RWPE1 (cell line): ENCODE measurements at places on chromosomes 16 and 17.

DNA sequence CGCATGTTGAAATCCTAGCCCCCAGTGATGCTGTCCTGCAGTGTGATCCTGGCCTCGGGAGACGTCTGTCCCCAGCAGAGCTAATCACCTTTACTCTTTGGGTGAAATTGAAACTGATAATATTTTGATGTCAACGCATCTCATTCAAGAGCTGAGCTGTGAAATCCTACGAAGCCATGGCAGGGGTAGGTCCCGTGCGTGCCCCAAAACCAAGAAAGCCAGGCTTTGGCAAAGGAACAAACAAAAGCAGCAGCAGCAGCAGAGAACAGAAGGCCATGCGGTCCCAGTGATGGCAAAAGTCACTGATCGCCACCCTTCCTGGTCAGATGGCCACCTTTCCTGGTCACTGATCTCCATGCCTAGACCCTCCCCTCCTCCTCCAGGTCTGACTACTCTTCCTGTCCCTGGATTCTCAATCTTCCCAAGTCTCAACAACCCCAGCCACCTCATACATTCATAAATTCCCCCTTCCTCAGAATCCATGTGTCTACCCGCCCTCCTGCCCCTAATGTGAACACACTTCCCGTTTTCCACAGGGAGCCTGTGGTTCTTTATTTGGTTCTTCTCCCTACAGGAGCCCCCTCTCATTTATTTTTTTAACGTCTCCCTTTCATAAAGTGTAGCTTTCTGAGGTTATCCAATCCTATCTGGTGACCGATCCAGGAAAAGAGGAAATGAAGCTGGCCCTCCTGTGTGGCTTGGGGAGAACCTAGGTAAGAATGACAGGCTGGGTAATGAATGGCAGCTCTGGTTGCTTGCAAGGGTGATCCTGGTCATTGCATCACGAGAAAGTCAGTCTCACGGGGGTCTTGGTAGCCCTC is 50.3 kb downstream of the CPPED1 start:
- DNase-seq: no peak

GRCh38 chr16:154217-155030 is 2.0 kb downstream of the HBZ start:
- DNase-seq: no peak

- no peak for DNase-seq
Measured at GRCh38 chr16:65154321-65154720, 32.5 kb upstream of the CDH11 start.

GRCh38 chr17:72590882-72591281 is 470.1 kb downstream of the SOX9 start:
- DNase-seq: no peak

DNA sequence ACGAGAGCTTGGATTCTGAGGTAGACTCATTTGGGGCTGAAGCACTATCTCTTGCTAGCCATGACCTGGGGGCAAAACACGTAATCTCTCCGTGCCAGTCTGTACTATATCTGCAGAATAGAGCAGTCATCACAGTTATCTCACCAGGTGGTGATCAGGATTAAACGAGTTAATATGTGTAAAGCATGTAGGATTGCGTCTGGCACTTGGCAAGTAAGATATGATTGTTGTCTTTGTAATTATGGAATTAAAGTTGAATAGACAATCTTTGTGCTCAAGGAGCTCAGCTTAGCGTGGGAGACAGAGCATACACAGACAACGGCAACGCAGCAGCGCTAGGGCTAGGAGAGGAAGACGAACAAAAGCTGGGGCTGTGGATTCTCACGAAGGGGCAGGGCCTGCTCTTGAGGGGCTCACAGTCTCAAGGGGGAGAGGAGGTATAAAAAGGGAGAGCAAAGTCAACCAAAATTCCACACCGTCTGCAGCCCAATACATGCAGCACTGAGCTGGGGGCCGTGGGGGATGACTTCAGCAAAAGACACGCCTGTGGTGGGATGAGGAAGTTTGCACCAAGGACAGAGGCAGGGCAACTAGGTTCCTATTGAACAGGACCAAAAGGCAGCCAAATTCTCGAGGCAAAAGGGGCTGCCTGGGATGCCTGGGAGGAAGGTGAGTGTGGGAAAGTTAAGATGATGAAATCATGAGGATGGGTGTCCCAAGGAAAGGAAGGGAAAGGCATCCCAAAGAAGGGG is 68.6 kb downstream of the SDK2 start:
- no peak for DNase-seq

- DNase-seq: no peak
Measured at GRCh38 chr16:56371660-56371937, 53.7 kb downstream of the AMFR start.

GRCh38 chr16:66913081-66913480 is 5.6 kb downstream of the CDH16 start:
- DNase-seq: no peak

- no peak for DNase-seq
Measured at GRCh38 chr16:46748775-46749705, 896 bp upstream of the MYLK3 start.

DNA sequence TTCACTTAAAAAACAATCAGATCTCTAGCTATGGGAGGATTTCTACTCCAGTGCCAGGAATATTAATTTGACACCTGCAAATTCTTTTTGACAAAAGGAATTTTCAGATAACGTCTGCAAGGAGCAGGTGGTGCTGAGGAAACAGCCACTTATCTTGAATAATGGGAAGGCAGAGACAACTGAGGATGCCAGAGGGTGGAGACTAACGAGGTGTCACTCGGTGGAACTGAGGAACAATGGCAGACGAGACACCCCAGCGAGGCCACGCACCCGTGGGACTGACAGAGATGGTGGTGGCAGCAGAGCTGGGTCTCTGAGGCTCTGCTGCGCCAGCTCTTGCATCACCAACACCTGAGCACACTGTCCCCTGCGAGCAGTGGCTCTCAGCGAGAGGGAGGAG is 42.2 kb downstream of the VAC14 start:
- DNase-seq: no peak

- DNase-seq: no peak
Measured at GRCh38 chr17:3929181-3929580, 12.9 kb upstream of the P2RX1 start.

DNA sequence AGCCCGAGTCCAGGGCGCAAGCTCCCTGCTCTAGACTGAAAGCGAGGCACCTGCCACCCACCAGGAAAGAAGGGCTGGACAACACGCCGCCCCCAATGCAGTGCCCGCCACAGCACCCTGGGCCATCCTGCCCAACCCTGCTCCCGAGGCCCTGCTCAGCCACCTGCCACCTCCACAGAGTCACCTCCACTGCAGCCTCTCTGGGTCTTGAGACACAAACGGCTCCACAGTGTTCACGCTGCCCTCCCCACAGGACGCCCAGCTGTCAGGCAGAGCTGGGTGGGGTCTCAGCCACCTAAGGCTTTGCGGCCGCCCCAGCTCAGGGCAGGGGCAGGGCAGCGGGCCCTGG is 9.3 kb downstream of the CLCN7 start:
- no peak for DNase-seq

GRCh38 chr17:7897090-7897489 is 8.5 kb downstream of the CHD3 start:
- no peak for DNase-seq

- DNase-seq: peak; percentile 82
Measured at GRCh38 chr17:73228748-73229236, 32.9 kb downstream of the CPSF4L start.

- peak; percentile 66 for DNase-seq
Measured at GRCh38 chr17:70137451-70138230, 31.7 kb upstream of the KCNJ2 start.

DNA sequence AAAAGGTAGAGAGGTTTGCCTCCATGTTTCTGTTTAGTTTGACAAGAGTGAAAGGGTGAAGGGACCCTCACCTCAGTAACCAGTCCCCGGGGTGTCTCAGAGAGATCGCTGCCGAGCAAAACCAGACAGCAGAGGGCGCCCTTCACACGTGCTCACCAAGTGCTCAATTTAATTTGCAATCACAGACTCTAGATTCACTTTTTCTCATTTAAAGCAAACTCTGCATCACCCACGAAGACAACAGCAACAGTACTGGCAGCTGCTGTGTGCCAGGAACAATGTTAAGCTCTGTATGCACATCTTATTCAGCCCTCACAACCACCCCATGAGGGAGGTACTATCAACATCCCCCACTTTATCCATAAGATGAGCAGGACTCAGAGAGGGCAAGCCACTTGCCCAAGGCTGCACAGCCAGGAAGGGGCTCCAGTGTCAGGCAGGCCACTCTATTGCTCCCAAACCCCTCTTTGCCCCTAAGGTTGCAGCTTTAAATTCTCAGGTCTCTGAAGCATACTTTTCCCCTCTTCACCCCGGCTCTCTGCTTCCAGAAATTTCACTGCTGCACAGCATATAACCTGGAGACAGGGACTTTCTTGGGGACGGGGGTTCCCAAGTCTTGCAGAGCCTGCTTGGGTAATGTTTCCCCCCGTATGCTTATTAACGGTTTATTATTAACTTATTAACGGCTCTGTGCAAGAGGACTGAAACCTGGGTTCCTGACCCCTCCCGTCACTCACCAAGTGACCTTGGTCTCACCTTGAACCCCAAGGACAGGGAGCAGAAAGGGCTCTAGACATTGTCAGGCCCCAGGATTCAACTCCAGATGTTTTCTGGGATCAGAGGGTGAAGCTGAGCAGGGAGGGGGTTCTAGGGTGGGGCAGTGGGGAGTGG is 70.9 kb downstream of the CNGB1 start:
- DNase-seq: peak; percentile 59

- DNase-seq: no peak
Measured at GRCh38 chr17:27343977-27344607, 50.2 kb downstream of the WSB1 start.

- no peak for DNase-seq
Measured at GRCh38 chr16:30548416-30549253, 9.5 kb downstream of the ZNF764 start.

- no peak for DNase-seq
Measured at GRCh38 chr17:2418572-2418971, 17.7 kb upstream of the MNT start.

- DNase-seq: no peak
Measured at GRCh38 chr17:10107316-10108165, 90.9 kb downstream of the GAS7 start.

GRCh38 chr17:81126281-81127132 is 38.8 kb upstream of the PVALEF start:
- no peak for DNase-seq

GRCh38 chr16:24774510-24774909 is 45.1 kb downstream of the TNRC6A start:
- no peak for DNase-seq

- no peak for DNase-seq
Measured at GRCh38 chr17:5640726-5641125, 56.4 kb upstream of the NLRP1 start.

DNA sequence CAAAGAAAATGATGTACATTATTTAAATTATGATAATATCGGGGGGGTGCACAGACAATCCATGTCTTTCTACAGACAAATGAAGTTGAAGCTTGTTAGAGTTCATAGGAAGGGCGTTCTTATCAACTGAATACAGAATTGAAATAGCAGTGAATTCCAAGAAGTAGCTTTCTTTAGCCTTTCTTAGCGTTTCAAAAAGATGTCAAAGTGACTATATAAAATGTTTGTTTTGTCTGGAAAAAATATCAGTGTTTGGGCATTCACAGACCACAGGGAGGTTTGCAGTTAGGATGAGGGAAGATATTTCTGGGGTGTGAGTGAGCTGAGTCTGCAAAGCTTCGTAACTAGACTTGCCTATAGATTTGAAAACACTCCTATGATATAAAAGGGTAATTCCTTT is 55.0 kb downstream of the STX8 start:
- DNase-seq: no peak

DNA sequence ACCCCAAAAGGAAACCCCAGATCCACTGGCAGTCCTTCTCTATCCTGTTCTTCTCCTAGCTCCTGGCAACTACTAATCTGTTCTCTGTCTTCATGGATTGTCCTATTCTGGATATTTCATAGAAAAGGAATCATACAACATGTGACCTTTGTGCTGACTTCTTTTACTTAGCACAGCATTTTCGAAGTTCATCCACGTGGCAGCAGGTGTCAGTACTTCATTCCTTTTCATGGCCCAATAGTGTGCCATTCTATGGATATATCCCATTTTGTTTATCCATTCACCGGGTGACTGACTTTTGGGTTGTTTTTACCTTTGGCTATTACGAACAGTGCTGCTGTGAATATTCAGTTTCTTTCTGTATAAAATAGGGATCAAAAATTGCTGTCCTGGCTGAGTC is 10.4 kb upstream of the FA2H start:
- no peak for DNase-seq

DNA sequence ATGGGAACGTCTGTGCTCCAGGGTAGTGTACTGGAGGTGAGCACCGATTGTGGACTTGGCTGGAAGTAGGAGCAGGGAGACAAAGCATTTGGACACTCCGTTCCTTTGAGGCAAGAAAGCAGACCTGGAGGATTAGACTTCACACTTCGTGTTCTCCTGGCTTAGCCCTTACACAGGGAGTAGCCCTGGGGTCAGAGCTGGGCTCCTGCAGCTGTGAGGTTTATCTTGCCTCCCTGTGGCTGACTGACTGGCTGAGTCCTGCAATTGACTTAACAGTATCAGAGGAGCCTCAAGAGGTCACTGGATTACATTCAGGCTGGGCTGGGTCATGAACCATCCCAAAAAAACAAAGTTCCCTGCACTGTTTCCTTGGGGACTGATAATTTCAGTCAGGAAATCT is 37.1 kb downstream of the MPRIP start:
- DNase-seq: no peak

GRCh38 chr17:58229881-58230280 is 8.5 kb upstream of the LPO start:
- DNase-seq: no peak

GRCh38 chr17:9668517-9668916 is 23.2 kb downstream of the USP43 start:
- peak; percentile 59 for DNase-seq

DNA sequence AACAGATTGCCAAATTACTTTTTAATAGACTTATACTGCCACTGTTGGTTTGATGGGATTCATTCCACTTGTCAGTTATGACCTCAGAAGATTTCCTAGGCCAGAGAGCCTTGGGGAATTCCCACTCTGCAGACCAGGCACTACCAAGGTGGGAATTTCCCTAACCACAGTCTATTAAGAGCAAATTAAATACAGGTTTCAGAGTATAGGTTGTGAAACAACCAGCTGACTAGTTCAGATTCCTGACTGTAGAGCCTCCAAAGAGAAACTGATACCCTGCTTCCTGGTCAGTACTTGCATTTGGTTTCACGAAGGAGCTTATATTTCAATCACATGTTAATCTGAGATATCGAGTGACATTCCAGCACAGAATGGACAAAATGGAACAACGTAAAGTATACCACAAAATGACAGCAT is 186.5 kb downstream of the STX8 start:
- peak; percentile 55 for DNase-seq

GRCh38 chr17:79666111-79666510 is 55.3 kb upstream of the RBFOX3 start:
- no peak for DNase-seq
